ENCODE measurements at places on chromosomes 13 and 19.

GRCh38 chr13:23688336-23688735, 118.1 kb downstream of the TNFRSF19 start:
- DNase-seq: no peak

DNA sequence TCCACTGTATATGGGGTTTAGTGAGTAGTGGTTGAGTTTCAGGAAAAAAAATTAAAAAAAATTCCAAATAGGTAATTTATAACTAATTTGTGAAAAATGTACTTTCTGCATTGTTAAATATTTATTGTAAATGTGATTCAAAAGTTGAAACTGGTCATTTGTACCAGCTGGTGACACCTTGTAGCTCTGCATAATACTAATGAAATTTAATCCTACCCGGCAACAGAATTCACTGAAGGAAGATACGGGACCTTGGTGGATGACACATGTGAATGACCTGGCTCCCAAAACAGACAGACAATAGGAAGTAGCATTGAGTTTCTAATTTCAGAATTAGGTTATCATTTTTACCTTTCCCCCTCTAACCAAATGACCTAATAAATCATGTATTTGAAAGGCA, 73.8 kb downstream of the SLITRK6 start:
- no peak for DNase-seq

DNA sequence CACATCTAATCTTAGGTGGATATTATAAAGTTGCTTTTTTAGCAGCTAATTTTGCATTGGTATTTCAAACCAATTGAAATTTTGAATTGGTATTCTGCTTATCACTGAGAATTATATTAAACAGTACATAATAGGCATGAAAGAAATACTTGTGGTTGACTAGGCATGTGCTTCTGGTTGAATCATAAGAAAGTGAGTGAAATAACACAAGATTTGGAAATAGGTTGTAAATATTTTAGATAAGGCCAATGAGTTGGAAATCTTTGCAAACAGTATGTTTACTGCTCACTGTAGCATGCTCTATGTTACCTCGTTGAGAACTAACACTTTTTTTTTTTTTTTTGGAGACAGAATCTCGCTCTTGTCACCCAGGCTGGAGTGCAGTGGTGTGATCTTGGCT, 66.8 kb upstream of the RFC3 start:
- no peak for DNase-seq

- peak; percentile 36 for DNase-seq
These were observed 8.0 kb downstream of the MYO1F start for GRCh38 chr19:8569066-8569771.

GRCh38 chr19:8017808-8018207, 12.4 kb upstream of the ELAVL1 start:
- no peak for DNase-seq

DNA sequence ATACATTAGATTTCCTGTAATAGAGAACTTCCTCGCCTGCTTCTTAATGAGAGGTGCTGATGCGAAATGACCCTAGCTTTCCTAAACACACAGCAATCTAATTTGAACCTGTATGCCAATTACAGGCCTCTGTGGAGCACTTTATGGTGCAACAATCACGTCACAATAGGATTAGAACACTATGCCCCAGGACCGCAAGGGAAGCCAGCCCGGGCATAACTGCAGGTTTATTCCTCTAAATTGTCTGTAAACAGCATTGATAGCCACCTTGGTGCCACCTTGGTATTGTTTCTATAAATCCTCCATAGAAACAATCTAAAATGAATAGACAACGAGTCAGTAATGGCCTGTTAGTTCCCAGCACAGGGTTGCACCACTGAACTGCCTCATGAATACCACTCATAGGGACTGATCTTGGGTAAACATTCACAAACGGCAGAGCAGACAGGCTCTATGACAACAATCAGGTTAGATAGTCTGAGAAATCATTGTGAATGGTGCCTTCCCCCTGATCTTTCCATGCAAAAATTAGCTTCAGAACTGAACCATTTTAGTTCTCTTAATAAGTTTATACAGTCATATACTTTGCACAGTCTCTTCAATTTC, 182.5 kb upstream of the OBI1 start:
- no peak for DNase-seq

DNA sequence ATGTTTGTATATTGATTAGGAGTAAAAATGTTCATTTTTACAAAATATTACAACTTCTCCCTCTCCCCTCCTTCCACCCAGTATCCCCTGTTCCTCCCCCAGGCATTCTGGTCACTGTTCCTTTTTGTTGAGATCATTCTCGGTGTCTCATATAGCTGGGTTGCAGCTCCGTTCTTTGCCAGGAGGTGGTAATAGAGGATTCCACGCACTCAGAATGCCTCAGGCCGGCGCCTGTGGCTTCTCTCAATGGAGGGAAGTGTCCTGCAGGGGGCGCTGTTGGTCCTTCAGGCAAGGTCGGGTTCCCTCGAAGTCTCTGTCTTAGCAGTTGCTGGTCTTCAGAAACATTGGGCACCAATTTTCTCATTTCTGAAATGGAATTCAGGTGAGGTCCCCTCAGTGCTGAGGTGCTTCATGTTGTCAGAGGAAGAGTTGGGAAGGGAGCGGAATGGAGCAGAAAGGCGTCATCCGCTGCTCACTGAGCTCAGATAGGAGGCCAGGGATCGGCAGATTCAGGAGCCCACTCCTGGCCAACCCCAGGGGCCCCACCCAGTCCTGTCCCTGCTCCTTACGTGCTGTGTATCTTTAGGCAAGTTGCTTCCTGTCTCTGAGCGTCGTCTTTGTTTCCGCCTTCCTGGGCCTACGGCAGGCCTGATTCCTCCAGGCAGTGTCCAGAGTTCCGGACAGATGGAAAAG, 10.3 kb upstream of the GARIN5A start:
- no peak for DNase-seq

All from stimulated activated CD8-positive, alpha-beta memory T cell treated with anti-CD3 and anti-CD28 coated beads, Interleukin-4, amount 100 ng/mL, for 1 hour (primary cell).